ENCODE measurements at places on chromosomes 4 and X. TPM values are rescaled to one million over a fixed set of nuclear protein-coding genes. Genes with fewer than 3 reads are reported as not detected.

GRCh38 chrX:9420275-9421265 lies 44.3 kb upstream of the TBL1X start:
- DNase-seq, result no peak

Gene ALB
- 0.56 TPM for total RNA-seq

- DNase-seq, result no peak
Measured at GRCh38 chr4:42464550-42465094, 67.3 kb downstream of the SHISA3 start.

DNA sequence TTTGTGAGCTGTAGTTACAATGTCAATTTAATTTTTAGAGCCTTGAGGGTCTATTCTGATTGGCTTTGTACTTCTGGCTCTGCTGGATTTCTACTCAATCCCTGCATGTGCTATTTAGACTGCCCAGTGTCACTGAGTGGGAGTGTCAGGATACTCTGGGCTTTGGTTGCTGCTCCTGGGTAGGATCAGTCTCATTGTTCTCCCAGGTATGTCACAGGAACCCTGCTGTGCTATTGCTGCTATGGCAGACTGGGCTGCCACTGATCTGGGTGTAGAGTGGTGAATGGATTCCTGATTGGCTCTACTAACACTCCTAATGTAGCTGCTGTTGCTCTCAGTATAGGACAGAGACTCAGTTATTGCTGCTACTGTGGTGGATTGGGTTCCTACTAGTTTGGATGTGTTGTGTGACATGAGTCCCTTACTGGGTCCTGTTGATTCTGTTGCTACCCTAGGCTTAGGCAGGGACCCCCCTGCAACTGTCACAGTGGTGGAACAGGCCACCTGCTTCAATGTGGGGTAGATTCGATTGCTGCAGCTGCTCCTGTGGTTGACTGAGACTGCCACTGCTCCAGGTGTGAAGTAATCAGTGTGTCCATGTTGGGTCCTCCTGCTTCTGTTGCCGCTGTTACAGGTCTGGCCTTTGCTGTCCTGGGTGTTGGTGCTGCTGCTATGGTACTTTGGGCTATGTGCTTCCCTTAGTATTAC lies 707.8 kb upstream of the AMOT start:
- no peak for DNase-seq

GRCh38 chrX:40055495-40055894 lies 42.3 kb downstream of the BCOR start:
- DNase-seq, result no peak

DNA sequence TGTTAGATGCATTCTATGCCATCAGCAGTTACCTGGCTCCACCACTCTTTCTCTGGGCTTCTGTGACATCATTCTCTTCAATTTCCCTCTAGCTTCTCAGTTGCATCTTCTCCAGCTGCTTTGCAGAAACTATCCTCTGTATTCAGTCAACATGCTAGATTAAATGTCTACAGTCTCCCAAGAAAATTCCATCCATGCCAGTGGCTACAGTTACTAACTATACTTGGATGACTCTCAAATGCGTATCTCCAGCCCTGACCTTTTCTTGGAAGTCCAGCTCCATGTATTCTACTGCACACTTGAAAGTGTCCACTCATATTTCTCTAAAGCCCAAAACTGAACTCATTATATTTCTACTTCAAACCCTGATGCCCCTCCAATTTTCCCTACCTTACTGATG lies 232.3 kb upstream of the TENM3 start:
- no peak for DNase-seq

Gene MAGEB2
- not detected for total RNA-seq

DNA sequence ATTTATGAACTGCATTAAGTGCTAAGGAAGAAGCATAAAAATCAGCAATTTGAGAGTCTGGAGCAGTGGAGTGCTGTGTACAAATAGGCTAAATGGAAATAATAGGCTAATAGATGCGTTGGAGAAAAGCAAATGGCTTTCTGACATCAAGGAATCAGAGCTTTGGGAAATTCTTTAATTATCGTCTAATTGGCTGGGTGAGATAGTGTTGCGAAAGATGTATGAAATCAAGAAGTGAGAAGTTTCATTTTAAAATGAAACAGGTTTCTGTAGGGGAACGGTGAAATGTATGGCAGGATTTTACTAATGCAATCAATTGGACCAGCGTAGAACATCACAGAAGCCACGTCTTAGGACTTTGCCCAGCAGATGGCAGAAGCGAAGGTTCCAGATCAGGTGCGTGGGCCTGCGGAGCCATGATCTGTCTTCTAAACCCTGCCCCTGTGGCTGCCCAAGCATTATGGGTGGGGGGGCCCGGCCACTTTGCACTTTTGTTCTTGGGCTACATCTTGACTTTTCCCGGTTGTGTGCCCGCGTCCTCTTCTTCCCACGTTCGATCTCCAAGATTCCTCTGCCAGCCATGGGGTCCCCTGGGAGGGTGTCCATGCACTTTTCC lies 118.5 kb upstream of the SHISA3 start:
- no peak for DNase-seq

GRCh38 chr4:166816890-166817289 lies 417.4 kb downstream of the SPOCK3 start:
- DNase-seq, result no peak

DNA sequence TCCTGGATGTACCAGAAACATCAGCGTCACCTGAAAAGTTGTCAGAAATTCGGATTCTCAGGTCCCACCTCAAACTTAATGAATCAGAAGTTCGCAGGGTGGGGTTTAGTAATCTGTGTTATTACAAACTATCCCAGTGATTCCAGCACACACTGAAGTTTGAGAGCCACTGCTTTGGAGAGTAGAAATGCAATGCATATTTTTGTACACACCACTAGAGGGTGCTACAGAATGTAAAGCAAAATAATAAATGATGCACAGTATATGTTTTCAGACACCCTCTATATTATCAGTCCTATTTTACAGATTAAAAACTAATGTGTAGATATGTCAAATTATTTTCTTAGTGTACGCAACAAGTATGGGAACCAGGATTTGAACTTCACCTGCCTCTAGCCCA lies 2.4 kb upstream of the MORF4L2 start:
- DNase-seq, result no peak

DNA sequence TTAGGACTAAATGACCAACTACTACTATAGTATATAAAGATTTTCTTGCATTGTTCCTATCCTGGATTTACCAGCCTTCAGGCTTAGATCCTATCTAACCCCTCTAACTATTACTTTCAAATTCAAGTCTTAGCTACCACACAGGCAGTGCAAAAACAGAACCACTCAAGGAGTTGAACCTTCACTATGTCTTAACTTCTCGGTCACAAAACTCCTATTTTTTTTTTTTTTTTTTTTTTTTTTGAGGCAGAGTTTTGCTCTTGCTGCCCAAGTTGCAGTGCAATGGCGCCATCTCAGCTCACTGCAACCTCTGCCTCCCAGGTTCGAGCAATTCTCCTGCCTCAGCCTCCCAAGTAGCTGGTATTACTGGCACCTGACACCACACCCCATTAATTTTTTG lies 6.3 kb upstream of the FAM200B start:
- DNase-seq, result no peak

Gene L1CAM
- 0.67 TPM for total RNA-seq

DNA sequence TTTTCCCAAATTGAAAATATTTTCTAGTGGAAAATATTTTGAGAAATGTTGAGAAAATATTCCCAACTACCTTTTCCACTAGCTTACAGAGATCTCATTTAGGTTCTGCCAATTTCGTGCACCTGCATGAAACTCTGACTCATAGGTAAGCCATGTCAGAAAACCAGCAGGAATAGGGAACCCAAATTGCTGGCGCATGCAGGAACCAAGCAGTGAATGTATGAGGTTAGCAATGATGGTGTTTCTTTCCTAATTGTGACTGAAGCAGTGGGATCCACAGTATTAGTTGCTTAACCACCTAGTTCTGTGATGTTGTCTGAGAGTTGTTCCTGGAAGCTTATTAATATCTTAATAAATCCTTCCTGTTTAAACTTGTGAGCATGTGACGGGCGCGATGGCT lies 381.0 kb upstream of the TRAM1L1 start:
- no peak for DNase-seq

DNA sequence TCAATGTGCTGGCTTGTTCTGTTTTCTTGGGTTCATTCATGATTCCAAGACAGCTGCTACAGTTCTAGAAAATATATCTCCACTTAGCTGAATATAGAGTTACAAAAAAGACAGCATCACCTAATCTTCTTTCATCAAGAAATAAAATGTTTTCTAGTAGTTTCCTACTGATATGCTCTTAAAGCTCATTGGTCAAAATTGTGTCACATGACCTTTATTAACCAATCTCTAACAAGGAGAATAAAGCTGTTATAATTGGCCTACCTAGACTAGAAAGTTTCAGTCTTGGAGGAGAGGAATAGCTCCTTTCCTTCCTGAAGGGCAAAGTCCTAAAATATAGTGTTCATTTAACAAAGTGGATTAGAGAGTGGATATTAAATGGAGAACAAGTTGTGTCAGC lies 8.1 kb upstream of the PCDH18 start:
- DNase-seq, result no peak

DNA sequence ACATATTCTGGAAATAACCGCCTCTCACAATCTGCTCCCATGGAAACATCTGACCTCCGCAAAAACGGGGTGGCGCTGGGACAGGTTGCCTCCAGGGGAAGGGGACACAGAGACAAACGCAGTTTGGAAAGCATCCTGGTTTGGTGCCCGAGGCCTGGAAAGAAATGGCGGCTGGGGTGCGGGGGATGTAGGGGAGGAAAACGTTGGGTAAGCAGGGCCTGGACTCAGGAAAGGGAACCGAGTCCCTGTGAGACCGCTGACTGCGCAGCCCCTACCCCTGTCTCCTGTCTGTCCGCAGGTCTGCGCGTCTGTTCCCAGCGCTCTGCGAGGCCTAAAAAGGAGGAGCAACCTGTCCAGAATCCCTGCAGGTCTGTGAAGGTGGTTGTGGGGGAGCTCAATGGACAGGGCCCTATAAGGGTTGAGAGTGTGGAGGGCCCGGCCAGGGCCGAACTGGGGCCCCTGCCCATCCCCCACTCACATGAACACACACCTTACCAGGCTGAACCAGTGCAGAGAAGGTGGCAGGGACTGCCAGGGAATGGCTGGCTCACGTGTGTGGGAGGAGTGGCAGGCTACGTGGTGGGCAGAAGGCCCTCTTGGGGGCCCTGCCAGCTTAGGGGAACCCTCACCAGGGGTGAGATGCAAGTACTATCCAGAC lies 672 bp downstream of the TCEAL3 start:
- DNase-seq, result peak; percentile 50

- no peak for DNase-seq
Measured at GRCh38 chr4:189941005-189941450, 356 bp downstream of the FRG1 start.

DNA sequence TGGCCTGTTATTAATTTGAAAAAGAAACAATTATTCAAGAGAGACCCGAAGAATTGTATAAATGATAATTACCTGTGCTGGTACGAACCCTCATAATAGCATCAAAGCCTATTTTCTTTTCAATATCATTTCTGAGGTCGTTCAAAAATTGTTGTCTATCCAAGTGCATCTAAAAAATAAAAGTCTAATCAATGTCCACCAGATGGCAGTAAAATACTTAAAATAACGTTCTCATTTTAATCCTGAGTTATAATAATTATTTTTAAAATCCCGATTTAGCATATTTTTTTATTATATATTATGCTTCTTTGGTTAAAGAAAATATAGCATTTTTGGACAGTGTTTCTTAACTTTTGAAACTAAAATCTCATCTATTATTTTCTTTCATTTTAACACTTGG lies 55.7 kb downstream of the METTL14 start:
- no peak for DNase-seq

DNA sequence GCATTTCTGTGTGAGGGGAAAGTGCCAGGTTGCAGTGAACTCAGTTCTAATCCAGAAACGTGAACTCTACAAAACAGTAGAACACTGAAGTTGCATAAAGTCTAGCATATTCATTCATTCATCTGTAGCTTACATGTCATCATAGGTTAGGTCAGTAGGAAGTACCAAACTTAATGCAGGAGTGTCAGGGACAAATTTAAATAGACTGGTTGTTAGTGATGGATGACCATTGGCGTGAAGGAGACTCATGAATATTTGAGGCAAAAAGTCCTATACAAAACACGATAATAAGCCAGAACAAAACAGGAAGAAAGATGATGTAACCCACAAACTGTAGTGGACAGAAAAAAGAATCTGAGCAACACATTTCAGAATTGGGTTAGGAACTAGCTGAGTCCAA lies 592.8 kb upstream of the PCDH10 start:
- no peak for DNase-seq

Gene TMEM156
- not detected for total RNA-seq

Gene SPON2
- 14.1 TPM for total RNA-seq

Gene FATE1
- not detected for total RNA-seq

- DNase-seq, result no peak
Measured at GRCh38 chr4:93178279-93178678, 650.3 kb upstream of the ATOH1 start.

- no peak for DNase-seq
Measured at GRCh38 chr4:121373841-121374240, 7.0 kb downstream of the QRFPR start.

DNA sequence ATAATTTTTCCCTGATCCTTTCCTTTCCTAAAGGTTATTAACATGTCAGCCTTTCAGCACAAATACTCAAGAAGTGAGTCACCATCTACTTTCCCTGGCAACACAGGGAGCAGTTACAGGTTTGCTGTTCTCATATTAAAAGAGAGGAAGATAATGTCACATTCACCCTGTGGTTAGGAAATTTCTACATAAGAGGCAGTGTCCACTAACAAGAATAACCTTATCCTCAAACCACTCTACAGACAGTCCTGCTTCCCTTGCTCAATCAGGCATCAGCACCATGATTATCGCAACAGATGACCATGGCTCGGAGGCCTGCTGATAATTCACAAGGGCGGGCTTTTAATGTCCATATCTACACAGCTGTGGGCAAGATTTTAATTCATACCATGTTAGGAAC lies 30.9 kb downstream of the RNF150 start:
- no peak for DNase-seq

DNA sequence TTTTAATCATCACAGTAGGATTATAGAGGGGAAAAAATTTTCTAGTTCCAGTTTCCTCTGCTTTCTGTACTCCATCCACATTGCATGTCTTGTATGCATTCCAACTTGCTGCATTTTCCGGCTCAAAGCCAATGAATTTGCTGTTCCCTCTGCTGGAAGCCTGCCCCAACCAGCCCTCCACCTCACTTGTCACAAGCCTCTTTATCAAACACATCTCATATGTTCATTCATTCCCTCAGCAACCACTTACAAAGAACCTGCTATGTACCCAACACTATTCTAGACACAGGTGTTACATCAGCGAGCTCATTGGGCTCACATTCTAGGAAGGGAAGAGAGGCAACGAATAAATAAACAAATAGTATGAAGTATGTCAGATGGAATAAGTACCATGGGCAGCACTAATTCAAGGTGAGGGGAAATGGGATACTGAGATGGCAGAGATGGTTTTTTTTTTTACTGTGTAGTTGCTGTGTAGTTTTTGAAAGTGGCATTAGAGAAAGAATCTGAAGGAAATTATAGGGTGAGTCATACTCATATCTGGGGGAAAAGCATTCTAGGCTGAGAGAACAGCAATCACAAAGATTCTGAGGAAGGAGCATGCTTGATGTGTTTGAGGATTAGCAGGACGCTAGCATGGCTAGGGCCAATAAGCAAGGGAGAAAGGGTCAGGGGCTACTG lies 332.5 kb downstream of the PDGFC start:
- peak; percentile 44 for DNase-seq

- no peak for DNase-seq
Measured at GRCh38 chr4:183416879-183417755, 27.3 kb upstream of the CDKN2AIP start.

Gene SPANXC
- not detected for total RNA-seq
